ENCODE measurements at places on chromosomes 3 and 15.

- no peak for DNase-seq
Observed at GRCh38 chr3:123291404-123291803, 89.7 kb downstream of the SEC22A start.

DNA sequence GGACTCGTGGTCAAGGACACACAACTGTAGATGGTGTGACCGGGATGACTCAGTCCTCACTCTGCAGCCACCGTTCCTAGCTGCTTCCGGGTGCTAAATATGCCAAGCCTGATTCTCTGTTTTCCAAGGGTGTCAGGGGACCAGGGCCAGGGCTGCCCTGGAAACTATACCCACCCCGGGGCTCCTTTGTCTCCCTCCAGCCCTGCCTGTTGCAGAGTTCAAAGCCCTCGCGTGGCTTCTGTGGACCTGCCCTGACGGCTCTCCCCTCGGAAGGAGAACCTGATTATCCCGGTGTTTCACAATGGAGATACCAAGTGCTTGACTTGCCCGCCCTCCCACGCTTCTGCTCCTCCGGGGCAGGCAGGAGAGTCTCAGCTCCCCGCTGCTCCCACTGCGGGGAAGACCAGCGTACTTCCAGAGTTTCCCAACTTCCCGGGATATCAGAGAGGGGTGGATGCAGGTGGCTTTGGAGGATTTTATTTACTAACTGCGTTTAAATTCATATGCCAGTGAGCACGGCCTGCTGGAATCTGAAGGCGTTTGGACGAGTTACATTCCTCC lies 125.0 kb downstream of the ASB7 start:
- no peak for DNase-seq

DNA sequence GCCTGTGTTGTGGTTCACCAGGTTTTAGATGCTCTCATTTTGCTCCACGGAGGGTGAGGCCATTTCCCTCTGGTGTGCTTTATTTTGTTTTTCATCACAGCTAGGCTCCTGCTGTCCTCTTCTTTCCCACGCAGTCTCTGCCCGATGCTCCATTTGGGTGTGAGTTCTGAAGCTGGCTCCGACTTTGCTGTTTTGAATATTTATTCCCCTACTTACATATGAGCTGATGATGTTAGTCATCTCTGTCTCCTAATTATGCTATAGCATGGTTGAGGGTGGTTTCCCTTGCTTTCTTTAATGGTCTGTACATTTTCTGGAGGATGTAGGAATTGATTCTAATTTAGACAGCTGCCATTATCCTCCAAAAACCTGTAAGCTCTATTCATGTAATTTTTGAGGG lies 168.1 kb upstream of the MYRIP start:
- DNase-seq, result no peak

GRCh38 chr3:22269831-22270230 lies 518.8 kb upstream of the ZNF385D start:
- no peak for DNase-seq

- no peak for DNase-seq
Observed at GRCh38 chr3:45868213-45868612, 18.1 kb upstream of the CCR9 start.

DNA sequence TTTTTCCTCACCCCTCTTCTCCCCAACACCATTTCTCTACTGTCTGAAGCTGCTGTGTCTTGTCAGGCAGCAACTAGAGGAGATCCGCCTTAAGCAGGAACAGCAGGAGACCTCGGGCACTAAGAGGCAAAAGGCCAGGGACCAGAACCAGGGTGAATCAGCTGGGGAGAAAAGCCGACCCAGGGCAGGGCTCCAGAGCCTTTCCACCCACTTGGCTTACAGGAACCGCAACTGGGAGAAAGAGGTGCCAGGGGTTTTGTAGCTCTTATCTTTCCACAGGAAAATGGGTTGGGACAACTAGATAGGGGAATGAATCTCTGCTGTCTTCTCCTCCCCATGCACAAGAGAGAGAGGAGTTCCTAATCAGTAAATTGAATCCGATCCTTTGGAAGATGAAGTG lies 3.0 kb upstream of the NGRN start:
- DNase-seq, result no peak
